Stimulated activated CD4-positive, alpha-beta T cell treated with anti-CD3 and anti-CD28 coated beads, Interleukin-12 subunit alpha, Interleukin-12 subunit beta, amount 100 ng/mL, for 24 hours (primary cell): ENCODE measurements at places on chromosomes 5 and 9.
A peak's percentile ranks its signal among the peaks of the same experiment; 100 is the strongest.

GRCh38 chr9:11702548-11702947 lies 990.6 kb upstream of the TYRP1 start:
- DNase-seq, result no peak

- no peak for DNase-seq
Observed at GRCh38 chr5:54090495-54091120, 219.8 kb downstream of the ARL15 start.

DNA sequence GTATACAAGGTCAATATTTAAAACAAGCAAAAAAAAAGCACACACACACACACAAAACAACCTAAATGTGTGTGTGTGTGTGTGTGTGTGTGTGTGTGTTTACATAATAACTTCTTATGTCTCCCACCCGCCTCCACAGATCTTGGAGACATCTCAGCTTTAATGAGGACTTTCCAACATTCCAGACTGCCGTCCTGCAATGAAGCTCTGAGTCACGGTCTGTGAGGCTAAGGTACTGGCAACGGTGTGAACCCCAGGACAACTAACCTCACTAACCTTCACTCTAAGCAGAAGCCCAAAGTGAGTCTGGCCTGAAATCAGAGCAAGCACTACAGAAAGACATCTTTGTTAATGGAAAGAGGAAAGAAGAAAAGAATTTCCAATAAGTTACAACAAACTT lies 22.3 kb downstream of the ZNF474 start:
- no peak for DNase-seq

DNA sequence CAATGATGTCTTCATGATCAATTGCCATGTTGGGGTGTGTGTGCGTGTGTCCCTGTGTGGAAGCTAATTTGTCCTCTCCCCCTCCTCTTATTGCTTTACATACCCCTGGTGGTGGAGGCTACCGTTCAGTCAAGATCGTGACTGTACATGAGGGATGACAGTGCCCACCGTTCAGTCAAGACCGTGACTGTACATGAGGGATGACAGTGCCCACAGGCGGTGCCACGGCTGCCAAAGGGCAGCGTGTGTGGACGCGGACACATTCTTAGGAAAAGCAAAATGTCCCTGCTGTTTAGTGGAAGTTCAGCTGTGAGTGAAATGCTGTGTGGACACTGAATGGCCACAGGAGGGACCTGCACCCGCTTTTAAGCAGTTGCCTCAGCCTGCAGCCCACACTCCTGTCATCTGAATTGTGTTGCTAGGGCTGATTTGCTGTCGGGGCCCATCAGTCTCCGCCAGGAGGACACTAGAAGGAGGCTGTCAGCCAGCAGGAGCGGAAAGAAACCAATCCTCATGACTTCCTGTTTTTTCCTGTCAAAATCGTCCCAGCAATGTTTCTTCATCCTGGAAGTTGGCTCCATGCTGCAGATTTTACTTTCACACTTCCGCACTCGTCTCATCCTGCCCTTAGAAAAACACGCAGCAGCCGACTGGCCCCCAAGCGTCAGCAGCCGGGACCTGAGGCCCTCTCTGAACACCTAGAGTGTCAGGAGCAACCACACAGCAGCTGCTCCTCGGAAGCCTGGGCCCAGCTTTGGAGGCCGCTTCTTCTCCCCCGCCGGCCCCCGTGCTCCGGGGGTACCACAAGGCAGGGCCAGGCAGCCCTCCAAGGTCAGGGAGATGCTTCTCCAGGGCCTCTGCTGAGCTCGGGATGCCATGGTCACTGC lies 9.1 kb downstream of the OR2V1 start:
- DNase-seq, result no peak

- DNase-seq, result no peak
Observed at GRCh38 chr9:96556701-96557461, 62.8 kb downstream of the CDC14B start.

GRCh38 chr5:61788548-61788947 lies 456.5 kb downstream of the ZSWIM6 start:
- DNase-seq, result no peak

- DNase-seq, result no peak
Observed at GRCh38 chr9:15153961-15154360, 153.1 kb downstream of the TTC39B start.

DNA sequence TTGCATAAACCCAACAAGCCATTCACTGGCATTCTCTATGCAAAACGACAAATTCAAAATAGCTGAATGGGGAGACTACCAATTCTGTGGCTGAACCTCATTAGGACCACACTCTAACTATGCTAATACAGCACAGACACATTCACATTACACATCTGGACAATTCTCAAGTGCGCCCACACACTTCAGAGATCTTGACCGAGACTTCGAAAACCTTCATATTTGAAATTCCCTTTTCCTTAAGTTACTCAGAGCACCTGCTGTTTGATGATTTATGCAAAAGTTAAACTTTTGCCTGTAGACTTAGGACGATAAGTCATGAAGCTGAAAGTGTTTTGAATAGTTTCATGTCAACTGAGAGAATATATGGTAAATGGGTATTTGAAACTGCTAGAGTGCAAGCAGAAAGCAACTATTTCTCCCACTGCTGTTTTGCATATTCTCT lies 111.9 kb downstream of the FBN2 start:
- DNase-seq, result no peak

DNA sequence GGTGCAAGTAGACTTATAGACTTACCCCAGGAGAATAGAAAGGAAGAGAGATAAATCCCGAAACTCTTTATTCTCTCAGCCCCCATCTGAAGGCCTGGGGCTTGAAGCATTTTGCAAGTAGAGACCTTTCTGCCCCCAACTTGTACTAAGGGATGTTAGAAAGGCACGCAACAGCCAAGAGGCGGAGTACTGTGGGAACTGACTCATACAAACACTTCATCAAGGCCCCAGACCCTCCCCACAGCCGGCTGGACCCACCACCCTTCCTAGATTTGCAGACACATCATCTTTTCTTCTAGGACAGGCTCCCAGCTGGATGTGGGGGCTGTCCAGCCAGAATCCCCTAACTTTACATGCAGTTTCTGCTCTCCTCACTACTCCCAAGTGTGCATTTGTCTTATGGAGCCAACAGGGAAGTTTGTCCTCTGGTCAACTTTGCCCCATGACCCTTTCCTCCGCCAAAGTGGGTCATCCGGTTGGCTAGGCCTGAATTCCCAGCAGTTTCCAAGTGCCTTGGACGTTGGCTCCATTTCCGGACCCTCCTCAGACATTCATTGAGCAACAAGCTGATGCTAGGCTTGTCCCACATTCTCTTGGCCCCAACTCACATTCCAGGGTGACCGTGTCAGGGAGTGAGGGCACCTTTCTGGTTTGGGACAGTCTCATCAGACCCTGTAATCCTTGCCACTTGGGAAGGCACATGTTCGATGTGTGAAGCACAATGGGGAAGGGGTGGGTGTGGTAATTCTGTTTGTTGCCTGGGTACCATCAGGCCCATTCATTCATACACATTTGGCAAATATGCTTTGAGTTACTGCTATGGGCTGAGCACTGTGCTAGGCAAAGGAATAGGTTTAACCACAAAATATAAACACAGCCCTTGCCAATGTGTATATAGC lies 64.6 kb downstream of the ABLIM3 start:
- DNase-seq, result no peak

DNA sequence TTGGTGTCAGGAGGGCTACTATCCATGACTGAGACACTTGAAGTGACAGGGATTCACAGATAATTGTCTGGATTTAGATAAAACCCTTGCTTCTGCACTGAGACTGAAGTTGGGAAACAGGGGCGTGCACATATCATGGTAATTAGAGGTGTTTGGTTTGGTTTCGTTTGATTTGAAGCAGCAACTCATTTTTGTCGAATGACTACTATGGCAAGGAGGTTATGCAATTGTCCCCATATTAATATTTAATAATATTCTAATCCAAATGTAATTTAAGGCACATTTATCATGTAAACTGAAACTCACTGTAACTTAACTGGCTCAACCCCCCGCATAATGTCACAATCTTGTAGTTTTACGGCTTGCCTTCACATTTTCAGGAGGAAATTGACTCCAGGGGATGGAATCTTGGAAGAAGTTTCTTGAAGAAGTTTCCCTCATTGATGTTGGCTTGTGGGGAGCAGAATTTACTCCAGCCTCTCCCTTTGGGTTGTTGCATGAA lies 12.5 kb downstream of the ZNF366 start:
- DNase-seq, result no peak

GRCh38 chr5:91556-92263 lies at the start of gene PLEKHG4B:
Gene PLEKHG4B (plus strand): TSS chr5:92168. CDS start chr5:92232, 64 bp downstream.
- no peak for DNase-seq

DNA sequence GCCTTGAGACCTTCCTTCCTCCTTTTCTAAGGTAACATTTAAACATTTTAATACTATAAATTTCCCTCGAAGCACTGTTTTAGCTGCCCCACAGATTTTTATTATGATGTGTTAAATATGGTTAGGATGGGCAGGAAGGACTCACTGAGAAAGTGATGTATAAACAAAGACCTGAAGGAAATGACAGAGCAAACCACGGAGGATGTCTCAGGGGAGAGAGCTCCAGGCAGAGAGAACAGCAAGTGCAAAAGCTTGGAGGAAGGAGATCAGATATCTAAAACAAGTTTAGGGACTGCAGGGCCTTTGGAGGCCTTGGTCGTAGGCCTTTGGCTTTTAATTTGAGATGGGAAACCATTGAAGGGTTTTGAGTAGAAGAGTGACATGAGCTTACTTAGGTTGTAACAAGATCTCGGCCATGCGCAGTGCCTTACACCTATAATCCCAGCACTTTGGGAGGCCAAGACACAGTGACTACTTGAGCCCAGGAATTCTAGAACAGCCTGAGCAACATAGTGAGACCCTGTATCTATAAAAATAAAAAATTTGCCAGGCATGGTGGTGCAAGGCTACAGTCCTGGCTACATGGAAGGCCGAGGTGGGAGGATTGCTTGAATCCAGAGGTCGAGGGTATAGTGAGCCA lies 35.5 kb upstream of the LRRTM2 start:
- no peak for DNase-seq

- no peak for DNase-seq
Observed at GRCh38 chr9:33297432-33297831, 7.1 kb downstream of the NFX1 start.

GRCh38 chr5:89844548-89844947 lies 565.0 kb downstream of the CETN3 start:
- DNase-seq, result no peak

- DNase-seq, result no peak
Observed at GRCh38 chr5:158785397-158785796, 314.3 kb downstream of the EBF1 start.

- DNase-seq, result no peak
Observed at GRCh38 chr9:108691614-108692013, 164.2 kb downstream of the ACTL7B start.

GRCh38 chr5:150411245-150411979 lies 1.3 kb downstream of the CD74 start:
- DNase-seq, result peak; percentile 53

- DNase-seq, result no peak
Observed at GRCh38 chr5:122608222-122608621, 166.7 kb upstream of the SNX2 start.

DNA sequence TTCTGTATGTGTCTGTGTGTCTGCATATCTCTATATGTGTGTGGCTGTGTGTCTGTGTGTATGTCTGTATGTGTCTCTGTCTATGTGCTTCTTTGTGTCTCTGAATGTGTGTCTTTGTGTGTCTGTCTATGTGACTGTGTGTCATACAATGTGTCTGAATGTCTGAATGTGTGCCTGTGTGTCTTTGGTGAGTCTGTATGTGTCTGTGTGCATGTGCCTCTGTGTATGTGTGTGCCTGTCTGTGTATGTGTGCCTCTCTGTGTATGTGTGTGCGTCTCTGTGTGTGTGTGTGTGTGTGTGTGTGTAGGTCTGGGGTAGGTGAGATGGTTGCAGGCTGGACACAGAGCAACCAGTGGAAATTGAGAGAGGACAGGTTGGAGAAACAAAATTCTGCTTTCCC lies 435.3 kb downstream of the ARHGEF28 start:
- no peak for DNase-seq

DNA sequence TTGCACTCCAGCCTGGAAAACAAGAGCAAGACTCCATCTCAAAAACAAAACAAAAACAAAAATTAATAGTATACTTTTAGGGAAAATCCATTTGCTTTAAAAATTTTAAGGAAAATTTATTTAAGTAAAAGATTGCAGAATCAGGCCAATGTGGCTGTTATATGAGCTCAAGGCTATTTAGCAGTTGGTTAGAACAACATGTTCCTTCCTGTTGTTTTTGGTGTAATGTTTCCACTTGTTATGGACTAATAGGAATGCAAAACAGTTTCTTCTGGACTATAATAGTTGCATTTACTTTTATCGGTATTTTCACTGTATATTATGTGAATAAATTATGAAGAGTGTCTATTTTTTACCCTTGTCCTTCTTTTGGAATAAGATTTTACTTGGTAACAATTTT lies 3.0 kb upstream of the CDC42SE2 start:
- no peak for DNase-seq

DNA sequence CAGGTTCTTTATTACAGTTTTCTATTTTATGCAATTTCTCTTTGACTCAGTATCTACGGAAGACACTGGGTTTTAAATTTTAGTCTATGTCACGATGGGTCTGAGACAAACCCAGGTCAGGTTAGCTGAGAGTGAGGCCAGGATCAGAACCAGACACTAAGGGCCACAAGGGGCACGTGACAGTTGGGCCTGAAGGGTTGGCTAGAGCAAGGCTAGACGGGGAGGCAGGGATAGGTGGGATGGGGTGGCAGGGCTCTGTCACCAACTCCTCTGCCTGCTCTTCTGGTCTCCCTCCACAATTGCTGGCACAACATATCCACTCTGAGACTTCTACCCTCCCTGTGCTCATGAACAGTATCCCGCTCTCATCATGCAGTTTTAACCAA lies 76.4 kb downstream of the MED27 start:
- DNase-seq, result no peak

DNA sequence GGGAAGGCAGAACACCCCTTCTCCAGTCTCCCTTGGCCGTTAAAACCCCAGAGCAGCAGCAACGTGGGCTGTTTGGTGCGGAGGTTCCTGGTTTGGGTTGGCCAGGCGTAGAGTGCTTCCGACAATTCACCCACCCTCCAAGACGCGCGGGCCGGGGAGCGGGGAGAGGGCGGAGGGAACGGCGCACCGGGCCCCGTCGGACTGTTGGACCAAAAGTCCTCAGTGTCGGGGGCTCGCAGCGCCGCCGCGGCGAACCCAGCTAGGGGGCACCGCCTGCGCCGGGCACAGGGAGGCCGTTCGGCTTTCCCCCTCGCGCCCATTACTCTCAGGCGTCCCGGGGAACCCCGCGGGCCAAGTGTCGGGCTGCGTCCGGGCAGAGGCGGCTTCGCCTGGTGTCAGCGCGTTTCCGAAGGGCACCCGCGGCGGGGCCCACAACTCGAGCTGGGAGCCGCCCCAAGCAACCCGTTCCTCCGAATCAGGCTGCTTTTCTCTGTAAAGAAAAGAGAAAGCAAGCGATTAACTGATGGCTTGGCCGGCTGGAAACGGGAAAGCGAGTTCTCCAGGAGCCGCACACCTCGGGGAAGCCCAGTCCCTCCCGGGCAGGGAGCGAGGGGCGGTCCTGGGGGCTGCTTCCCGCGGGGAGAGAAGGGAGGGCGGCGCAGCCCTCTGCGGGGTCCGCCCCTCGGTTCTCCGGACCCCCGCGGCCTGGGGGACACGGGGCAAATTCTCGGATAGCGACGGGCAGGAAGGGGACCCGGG lies 145.5 kb downstream of the ERCC6L2 start:
- DNase-seq, result no peak
